Fibroblast of skin of abdomen (primary cell): ENCODE measurements at places on chromosomes 5 and 9.

GRCh38 chr5:181259974-181260719 is 796 bp downstream of the TRIM52 start:
- no peak for DNase-seq

GRCh38 chr9:94639061-94639998 is at the start of gene FBP1:
TSS of gene FBP1 (minus strand) at chr9:94639518. CDS start at chr9:94639310, 208 bp downstream.
- DNase-seq = no peak

GRCh38 chr5:32277798-32278197 is 34.9 kb downstream of the MTMR12 start:
- DNase-seq = no peak

- no peak for DNase-seq
Measured at GRCh38 chr9:115397591-115398312, 279.8 kb upstream of the TNC start.

- DNase-seq = no peak
Measured at GRCh38 chr5:56812110-56812509, 3.2 kb upstream of the MAP3K1 start.
